ENCODE measurements at places on chromosomes 2 and 18. TPM values are rescaled to one million over a fixed set of nuclear protein-coding genes. Genes with fewer than 3 reads are reported as not detected.

POTEF gene
- 1.9 TPM for total RNA-seq

SERPINB2 gene
- total RNA-seq: 0.11 TPM

THSD7B gene
- total RNA-seq: not detected

RFX8 gene
- total RNA-seq: not detected

LIMS4 gene
- total RNA-seq: 1.1 TPM

TRIM54 gene
- not detected for total RNA-seq

TMEM198 gene
- 11.6 TPM for total RNA-seq

SPATA3 gene
- total RNA-seq: not detected

GRCh38 chr18:21230436-21230835 lies 11.6 kb upstream of the GREB1L start:
- no peak overlapping the region for H3K27ac ChIP-seq
- no peak overlapping the region for H3K4me3 ChIP-seq
- no peaks in the 10 kb centered on the region for H3K4me1 ChIP-seq
- H3K27me3 ChIP-seq: no peaks in the 10 kb centered on the region
- DNase-seq: no peak

DNA sequence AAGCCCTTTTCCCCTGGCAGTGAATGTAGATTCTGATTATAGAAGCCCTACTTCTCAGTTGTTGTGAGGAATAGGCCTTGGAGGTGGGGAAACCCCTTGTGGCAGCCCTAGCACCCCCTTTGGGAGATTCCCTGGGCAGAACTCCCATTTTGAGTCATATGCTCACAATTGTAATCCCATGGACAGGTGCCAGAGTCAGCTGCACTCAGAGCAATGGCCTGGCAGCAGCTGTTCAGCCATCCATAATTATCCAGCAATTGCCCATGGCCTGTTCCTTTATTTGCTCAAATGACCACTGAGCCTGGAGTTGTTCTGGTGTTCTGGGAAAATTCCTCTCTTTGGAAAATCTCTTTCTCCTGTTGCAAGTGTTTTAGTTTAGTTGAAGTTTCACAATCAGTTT lies 71.7 kb downstream of the PTRHD1 start:
- H3K27me3 ChIP-seq: no peaks in the 10 kb centered on the region
- no peak for DNase-seq
- H3K4me3 ChIP-seq: no peak overlapping the region

- DNase-seq: no peak
- H3K4me1 ChIP-seq: peaks cover 16% of the 10 kb centered on the region
- H3K36me3 ChIP-seq: no peaks in the 10 kb centered on the region
- no peak overlapping the region for H3K27ac ChIP-seq
- H3K4me3 ChIP-seq: no peak overlapping the region
- peaks cover 8% of the 10 kb centered on the region for H3K27me3 ChIP-seq
Measured at GRCh38 chr2:200199576-200200263, 106.8 kb upstream of the SPATS2L start.

DNA sequence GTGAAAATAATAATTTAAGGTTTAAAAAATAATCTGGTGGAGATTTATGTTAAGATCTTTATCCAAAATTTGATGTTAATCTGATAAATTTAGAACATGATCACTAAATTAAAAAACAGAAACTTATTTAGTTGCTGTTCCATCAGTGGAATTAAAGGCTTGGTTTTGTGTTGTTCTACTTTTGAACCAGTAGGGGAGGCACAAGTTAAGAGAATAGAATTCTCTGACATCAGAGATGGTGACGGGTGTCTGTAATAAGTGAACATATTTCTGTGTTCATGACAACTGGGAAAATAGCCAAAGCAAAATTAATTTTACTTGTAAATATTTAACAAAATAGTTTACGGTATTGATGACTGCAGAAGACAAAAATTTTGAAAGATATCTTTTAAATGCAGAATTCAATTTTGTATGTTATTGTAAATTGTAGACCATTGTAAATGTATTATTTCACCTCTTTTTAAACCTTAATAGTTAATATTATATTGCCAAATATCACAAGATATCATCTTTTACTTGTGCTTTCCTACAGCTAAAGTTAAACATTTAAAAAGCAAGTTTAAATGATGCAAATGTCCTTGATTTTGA lies 106.0 kb downstream of the UBR3 start:
- H3K4me3 ChIP-seq: no peak overlapping the region
- peak; percentile 46 for DNase-seq
- no peaks in the 10 kb centered on the region for H3K27me3 ChIP-seq

- H3K36me3 ChIP-seq: no peaks in the 10 kb centered on the region
- no peak for DNase-seq
- no peak overlapping the region for H3K27ac ChIP-seq
- no peak overlapping the region for H3K4me3 ChIP-seq
- no peaks in the 10 kb centered on the region for H3K27me3 ChIP-seq
Measured at GRCh38 chr2:44009136-44009735, 13.4 kb upstream of the LRPPRC start.

GRCh38 chr2:107542314-107542740 lies 284.4 kb upstream of the RGPD4 start:
- H3K4me1 ChIP-seq: no peaks in the 10 kb centered on the region
- no peak overlapping the region for H3K27ac ChIP-seq

- DNase-seq: no peak
- H3K27ac ChIP-seq: no peak overlapping the region
- no peaks in the 10 kb centered on the region for H3K4me1 ChIP-seq
- H3K36me3 ChIP-seq: no peaks in the 10 kb centered on the region
- H3K27me3 ChIP-seq: peaks cover 61% of the 10 kb centered on the region
Measured at GRCh38 chr2:96907115-96908041, 37.5 kb upstream of the SEMA4C start.

- no peak overlapping the region for H3K4me3 ChIP-seq
- no peak overlapping the region for H3K27ac ChIP-seq
- no peak for DNase-seq
- no peaks in the 10 kb centered on the region for H3K36me3 ChIP-seq
Measured at GRCh38 chr18:72922895-72923294, 55.1 kb upstream of the NETO1 start.

DNA sequence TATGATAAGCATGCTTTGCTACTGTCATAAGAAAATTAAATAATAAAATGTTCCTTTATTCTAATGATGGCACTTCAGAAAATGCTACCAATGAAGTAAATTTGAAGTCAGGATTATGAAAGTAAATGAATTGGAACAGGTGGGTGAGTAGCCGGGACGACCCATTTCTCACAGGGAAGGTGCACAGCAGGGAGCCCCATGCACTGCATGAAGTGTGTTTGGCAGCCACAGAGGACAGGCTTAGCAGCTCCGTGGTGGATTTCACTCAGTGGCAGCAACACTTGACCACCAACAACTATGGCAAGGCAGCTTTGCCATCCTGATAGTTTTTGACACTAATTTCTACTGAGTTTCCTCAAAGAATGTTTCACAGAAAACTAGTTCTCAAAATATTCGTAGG lies 146.3 kb downstream of the ATL2 start:
- no peak overlapping the region for H3K27ac ChIP-seq
- no peaks in the 10 kb centered on the region for H3K4me1 ChIP-seq
- no peaks in the 10 kb centered on the region for H3K36me3 ChIP-seq
- H3K27me3 ChIP-seq: no peaks in the 10 kb centered on the region
- DNase-seq: no peak
